Smooth muscle cell of trachea (primary cell): ENCODE measurements at places on chromosomes 11 and 22. TPM values are rescaled to one million over a fixed set of nuclear protein-coding genes. Genes with fewer than 3 reads are reported as not detected.

Gene DDTL
- 1.6 and 2.0 TPM in 2 replicates for total RNA-seq

Gene ATL3
- total RNA-seq, result 169 and 178 TPM in 2 replicates

Gene TMEM218
- 30.8 and 31.3 TPM in 2 replicates for total RNA-seq

Gene FERMT3
- 1.8 and 6.0 TPM in 2 replicates for total RNA-seq

Gene ACRV1
- total RNA-seq, result under 0.01 and 0.15 TPM in 2 replicates

Gene PTPRJ
- total RNA-seq, result 5.5 and 7.3 TPM in 2 replicates

Gene ARHGAP32
- total RNA-seq, result 13.2 and 14.4 TPM in 2 replicates

Gene OR52A1
- not detected in 2 replicates for total RNA-seq

Gene SREBF2
- total RNA-seq, result 60.7 and 83.5 TPM in 2 replicates

Gene HTR3B
- not detected in 2 replicates for total RNA-seq

Gene GAS2
- total RNA-seq, result 0.17 and 1.3 TPM in 2 replicates

Gene OR51B2
- not detected in 2 replicates for total RNA-seq

Gene SPDYC
- not detected in 2 replicates for total RNA-seq

Gene BIRC3
- total RNA-seq, result 0.44 and 2.0 TPM in 2 replicates

Gene CALCA
- not detected in 2 replicates for total RNA-seq

Gene DENND6B
- 2.0 and 6.8 TPM in 2 replicates for total RNA-seq

Gene B4GALNT4
- total RNA-seq, result 3.3 and 4.7 TPM in 2 replicates

Gene JOSD1
- 53.2 and 57.6 TPM in 2 replicates for total RNA-seq

Gene ALX4
- total RNA-seq, result 0.58 and 2.0 TPM in 2 replicates

Gene SEPTIN5
- 9.6 and 39.7 TPM in 2 replicates for total RNA-seq

Gene PHF21B
- not detected in 2 replicates for total RNA-seq

Gene MMP12
- 0.44 and 1.8 TPM in 2 replicates for total RNA-seq

Gene CNGA4
- total RNA-seq, result 0.33 TPM in 1 of 2 replicates, not detected in the other

Gene PANX2
- 0.17 and 0.29 TPM in 2 replicates for total RNA-seq

Gene SLC22A6
- not detected in 2 replicates for total RNA-seq

Gene JAML
- not detected in 2 replicates for total RNA-seq
